Hippocampal formation (tissue), 2 donors: ENCODE measurements at places on chromosomes 13 and 19.

- no peak for DNase-seq
These were observed 26.2 kb downstream of the CELF5 start for GRCh38 chr19:3250675-3251074.

GRCh38 chr19:23098988-23099387 lies 17.8 kb upstream of the ZNF730 start:
- no peak for DNase-seq

GRCh38 chr13:50915565-50915964 lies 6.0 kb downstream of the RNASEH2B start:
- no peak for DNase-seq

DNA sequence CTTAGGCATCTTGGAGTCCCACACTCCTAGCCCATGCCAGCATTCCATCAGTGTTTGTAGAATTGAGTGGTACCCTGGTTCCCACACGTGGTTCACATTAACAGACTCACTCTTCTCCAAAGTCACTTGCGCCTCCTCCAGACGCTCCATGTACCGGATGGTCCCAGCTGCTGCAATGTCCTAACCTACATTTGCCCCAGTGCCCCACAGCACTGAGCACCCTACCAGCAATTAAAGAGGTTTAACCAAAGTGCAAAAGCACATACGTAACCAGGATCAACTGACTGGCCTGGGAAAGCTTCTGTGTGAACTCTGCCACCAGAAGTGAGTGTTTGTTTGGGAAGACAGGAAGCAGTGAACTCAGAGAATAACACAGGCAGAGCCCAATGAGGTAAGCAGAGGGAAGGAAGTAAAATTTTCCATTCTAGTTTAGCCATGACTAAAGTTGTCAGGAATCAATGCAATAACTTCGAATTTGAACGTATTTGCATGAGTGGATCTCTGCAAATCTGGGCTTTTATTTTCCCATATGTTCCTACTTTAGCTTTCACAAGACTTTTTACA lies 7.3 kb upstream of the MEDAG start:
- DNase-seq = no peak

- DNase-seq = no peak
These were observed 2.4 kb downstream of the SHANK1 start for GRCh38 chr19:50717026-50717723.

GRCh38 chr19:32181216-32181920 lies 164.0 kb upstream of the ZNF507 start:
- no peak for DNase-seq

GRCh38 chr19:50368649-50369570 lies 3.5 kb upstream of the NAPSA start:
- peak; percentile 85 for DNase-seq

DNA sequence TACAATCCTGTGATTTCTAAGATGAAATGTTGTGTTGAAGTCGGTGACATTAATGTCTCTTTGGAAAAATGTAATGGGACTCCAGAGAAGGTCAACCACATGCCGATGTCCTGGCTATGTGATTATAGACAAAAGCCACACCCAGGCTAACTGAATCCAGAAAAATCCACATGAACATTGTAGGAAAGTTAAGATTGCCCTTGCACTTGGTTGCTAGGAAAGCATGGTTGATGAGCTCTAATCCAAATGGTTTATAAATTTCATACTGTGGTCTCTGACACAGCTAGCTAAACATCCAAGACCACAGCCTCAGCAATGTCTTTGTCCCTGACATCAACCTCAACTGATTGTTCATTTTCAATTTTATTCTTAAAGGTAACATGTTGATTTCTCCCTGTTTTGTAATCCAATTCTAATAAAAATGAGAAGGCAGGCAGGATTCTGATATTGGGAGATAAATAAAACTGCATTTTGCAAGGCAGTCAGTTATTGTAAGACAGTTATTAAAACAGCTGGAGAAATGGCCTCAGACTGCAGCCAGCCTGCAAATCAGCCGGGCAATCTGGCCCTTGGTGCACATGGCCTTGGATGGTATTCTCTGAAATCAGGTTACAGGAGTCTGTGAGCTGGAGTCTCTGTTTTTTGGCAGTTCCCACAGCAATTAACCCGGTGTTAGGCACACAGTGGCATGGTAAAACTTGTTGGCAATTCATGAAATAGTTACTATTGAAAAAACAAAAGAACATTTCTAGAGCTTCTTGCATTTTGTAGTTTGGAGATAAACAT lies 93.9 kb downstream of the STARD13 start:
- DNase-seq = no peak

DNA sequence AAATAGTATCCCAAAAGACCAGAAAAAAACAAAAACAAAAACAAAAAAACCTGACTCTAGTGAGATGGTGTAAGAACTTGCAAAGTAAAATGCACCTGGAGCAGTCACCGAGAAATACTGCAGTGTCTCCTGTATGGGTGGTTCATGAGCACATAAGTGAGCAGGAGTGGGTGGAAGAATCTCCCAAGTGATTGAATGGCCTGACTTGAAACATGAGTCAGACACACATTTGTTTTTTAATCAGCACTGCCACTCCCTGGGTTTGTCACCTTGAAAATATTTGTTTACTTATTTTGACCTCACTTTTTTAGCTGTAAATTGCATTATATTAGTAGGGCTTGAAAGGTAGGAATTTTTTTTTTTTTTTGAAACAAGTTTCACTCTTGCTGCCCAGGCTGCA lies 2.0 kb downstream of the ZNF431 start:
- no peak for DNase-seq

GRCh38 chr19:34309368-34310138 lies 55.2 kb downstream of the GARRE1 start:
- DNase-seq = no peak

DNA sequence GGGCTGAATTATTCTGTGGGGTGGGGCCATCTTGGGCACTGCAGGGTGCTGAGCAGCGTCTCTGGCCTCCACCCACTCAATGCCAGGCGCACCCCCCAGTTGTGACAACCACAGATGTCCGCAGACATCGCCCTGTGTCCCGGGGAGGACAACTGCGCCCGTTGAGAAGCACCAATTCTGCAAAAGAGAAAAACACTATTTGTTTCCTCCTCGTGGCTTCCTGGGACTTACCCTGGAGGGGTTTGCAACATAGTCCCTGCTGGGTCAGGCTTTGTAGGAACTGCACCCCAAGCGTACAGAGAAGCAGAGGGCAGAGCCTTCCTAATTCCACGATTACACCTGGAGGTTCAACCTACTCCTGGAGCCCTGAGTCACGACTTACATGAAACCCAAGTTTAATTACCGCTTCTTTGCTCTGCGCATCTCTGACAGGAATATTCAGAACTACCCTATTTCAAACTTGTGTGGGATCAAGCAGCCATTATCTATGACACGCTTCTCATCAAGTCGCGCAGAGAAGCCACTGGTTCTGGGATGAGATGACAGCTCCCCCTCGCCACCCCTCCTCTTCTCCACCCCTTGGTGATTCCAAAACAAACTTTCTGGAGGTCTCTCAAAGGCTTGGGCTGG lies 11.1 kb upstream of the SLC39A3 start:
- DNase-seq = no peak

- no peak for DNase-seq
These were observed 496.7 kb downstream of the COG6 start for GRCh38 chr13:40152145-40152544.

GRCh38 chr19:53876651-53877224 lies 5.3 kb upstream of the PRKCG start:
- DNase-seq = no peak

DNA sequence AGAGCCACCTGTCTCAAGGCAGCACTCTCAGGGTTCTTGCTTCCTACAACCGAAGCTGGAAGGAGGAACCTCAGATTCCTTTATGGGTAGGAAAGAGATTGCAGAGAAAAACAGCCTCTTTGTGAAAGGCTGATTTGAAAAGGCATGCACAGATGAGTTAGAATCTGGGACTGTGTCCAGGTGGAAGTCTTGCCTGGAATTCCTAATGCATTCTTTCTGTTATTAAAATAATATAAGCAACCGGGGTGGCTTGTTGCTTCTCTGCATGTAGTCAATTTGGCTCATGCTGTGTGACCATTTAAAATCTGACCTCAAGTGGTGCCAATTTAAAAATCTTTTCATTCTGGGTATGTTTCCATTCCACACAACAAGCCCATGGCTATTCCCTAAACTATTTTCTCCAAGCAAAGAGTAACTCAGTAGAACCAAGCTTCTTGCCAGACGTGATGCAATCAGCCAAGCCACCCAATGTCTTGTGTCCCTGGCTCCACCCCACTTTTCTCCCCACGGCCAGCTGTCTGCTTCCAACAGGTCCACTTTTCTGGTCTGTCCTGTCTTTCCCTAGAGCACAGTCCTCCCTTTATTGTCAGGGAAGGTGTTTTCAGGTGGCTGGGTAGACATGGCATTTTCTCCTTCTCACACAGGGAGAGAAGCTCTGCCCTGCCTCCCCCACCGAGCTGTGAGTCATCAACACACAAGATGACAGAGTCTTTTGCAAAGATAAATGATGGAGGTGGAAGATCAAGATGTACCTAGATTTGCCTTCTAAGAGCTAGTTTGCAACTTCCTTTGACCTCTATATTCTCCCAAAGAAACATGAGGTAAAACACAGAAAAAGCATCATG lies 394.3 kb downstream of the FOXO1 start:
- DNase-seq = peak; percentile 16

DNA sequence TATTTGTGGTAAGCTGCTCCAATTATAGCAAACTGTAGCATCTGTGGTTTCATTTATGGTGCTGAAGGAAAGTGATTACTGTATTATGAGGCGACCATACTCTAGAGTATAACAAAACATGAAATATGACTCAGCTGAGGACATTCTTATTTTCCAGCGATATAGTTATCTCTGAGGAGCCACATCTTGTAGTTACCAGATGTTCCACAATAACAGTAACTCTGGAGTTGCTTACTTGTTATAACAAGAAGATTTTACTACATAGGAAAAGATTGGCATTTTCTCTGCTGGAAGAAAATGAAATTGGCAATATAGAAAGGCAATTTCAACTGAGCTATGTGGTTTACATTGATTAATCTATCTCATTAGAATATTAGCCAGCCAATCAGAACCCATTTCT lies 1634.2 kb downstream of the PCDH9 start:
- DNase-seq = no peak

DNA sequence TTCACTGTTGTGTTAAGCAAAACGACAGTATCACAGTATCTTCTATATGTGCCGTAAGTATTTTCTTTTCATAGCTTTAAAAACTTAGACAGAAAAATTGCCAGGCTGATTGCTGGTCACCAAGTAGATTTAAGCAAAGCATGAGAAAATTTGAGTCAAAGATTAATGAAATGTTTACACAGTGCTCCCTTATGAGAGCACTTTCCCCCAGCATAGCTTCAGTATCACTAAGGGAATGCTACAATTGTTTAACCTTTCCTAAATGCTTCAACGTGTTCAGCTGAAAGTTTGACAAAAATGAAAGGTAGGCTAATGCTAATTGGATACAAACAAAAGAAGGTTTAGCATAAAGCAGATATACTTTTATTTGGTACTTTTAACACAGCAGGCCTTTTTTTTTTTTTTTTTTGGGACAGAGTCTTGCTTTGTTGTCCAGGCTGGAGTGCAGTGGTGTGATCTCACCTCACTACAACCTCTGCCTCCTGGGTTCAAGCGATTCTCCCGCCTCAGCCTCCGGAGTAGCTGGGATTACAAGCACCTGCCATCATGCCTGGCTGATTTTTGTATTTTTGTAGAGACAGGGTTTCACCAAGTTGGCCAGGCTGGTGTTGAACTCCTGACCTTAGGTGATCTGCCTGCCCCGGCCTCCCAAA lies 23.4 kb downstream of the PCCA start:
- no peak for DNase-seq

- no peak for DNase-seq
These were observed 253.4 kb downstream of the TEX29 start for GRCh38 chr13:111573801-111574200.

DNA sequence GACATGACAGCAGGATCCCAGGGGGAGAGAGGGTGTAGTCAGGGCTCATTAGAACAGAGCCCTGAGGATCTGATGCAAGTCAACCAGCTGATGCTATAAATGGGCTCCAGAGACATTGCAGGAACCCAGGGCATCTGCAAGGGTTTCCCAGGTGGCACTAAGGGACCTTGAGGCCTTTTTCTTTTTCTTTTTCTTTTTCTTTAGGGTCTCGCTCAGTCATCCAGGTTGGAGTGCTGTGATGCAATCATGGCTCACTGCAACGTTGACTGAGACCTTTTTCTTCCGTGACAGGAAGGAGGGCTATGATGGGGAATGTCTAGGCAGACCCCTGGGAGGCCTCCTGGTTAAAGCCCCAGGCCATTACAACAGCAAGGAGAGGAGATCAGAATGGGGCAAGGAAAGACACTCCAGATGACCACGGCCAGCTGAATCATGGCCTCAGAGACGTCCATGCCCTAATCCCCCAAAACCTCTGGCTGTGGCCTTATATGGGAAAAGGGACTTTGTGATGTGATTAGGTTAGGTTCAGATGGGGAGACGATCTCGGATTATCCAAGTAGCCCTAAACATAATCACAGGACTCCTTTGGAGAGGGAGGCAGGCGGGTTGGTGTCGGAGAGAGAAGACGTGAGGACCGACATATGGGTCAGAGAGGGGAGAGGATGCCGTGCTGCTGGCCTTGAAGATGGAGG lies 4.5 kb upstream of the FCGRT start:
- no peak for DNase-seq

- no peak for DNase-seq
These were observed 14.7 kb upstream of the DHDH start for GRCh38 chr19:48918801-48919247.

DNA sequence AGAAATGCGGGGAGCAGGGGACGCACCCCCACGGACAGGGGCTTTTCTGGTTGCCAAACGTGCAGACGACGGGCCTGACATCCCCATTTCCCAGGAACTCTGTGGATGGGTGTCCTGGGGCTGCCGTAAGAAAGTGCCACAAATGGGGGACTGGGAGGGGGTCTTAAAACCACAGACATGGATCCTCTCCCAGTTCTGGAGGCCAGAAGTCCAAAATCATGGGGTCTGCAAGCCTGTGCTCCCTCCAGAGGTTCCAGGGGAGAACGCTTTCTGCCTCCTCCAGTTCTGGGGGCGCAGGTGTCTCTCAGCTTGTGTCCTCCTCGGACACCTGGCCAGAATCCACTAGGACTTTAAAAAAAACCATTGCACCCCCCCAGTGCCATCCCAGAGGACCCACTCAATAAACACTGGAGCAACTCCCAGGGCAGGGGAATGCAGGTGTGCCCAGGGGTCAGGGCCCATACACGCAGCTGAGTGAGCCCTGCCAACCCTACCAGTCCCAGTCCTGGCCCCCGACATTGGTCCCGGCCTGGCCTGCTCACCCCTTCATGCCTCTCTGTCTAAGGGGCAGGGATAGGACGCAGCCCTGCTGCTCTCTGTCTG lies 103.9 kb downstream of the GADD45B start:
- DNase-seq = no peak

GRCh38 chr13:99608345-99608744 lies 107.1 kb downstream of the TM9SF2 start:
- DNase-seq = no peak

DNA sequence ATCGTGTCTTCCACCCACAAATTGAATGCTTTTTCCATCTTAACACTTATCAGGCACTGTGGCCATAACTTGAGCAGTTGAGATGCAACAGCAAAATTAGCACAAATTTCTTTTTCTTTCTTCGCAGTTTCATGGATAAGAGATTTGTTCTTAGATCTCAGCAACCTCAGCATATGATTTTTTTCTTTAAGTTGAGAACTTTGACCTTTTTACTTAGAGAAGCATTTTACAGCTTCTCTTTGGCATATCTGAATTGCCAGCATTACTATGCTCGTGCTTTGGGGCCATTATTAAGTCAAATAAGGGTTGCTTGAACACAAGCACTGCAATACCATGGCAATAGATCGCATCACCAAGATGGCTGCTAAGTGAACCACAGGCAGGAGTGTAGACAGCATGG lies 16.1 kb downstream of the USPL1 start:
- no peak for DNase-seq

- no peak for DNase-seq
These were observed 9.0 kb upstream of the ACSBG2 start for GRCh38 chr19:6126335-6126974.
